Skeletal muscle cell (primary cell): ENCODE measurements at places on chromosomes 5 and 9.

GRCh38 chr5:168110384-168110783, 181.1 kb upstream of the WWC1 start:
- no peak for DNase-seq

DNA sequence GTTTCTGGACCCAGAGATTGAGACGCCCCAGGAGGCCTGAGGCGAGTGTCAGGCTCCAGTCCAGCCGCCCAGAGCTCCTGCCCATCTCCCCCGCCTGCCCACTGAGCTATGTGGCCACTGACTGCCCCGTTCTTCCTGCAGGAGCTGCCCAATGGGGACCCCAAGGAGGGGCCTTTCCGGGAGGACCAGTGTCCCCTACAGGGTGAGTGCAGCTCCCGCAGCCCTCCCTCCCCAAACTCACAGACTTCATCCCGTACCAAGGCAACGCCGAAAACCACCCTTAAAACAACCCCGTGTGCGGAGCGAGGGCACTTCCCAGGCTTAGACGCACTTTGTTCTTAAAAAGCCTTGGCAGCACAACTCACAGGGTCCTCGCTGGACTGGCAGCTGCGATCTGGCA, 23.4 kb downstream of the NKD2 start:
- no peak for DNase-seq

DNA sequence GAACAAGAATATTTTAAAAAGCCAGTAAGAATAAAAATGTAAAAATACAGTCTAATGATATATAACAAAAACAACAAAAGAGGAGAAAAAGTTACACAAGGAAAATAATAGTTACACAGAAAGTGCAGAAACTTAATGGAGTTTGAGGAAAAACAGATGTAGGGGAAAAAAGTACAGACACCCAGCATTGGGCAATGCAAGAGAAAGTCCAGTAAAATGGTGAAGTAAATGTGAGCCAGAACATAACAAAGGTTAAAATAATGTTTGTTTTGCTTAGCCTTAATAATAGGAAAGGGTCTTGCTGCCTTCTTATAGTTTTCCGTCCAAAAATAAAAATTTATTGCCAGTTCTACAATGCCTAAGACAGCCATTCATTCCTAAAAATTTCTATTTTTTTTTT, 364.2 kb downstream of the NNT start:
- DNase-seq, result no peak

- DNase-seq, result no peak
Measured at GRCh38 chr5:88820581-88820980, 62.4 kb downstream of the MEF2C start.

- DNase-seq, result no peak
Measured at GRCh38 chr5:10195301-10195700, 54.4 kb downstream of the ATPSCKMT start.
